RPMI7951 (cell line): ENCODE measurements at places on chromosomes 4 and X. TPM values are rescaled to one million over a fixed set of nuclear protein-coding genes. Genes with fewer than 3 reads are reported as not detected.

DNA sequence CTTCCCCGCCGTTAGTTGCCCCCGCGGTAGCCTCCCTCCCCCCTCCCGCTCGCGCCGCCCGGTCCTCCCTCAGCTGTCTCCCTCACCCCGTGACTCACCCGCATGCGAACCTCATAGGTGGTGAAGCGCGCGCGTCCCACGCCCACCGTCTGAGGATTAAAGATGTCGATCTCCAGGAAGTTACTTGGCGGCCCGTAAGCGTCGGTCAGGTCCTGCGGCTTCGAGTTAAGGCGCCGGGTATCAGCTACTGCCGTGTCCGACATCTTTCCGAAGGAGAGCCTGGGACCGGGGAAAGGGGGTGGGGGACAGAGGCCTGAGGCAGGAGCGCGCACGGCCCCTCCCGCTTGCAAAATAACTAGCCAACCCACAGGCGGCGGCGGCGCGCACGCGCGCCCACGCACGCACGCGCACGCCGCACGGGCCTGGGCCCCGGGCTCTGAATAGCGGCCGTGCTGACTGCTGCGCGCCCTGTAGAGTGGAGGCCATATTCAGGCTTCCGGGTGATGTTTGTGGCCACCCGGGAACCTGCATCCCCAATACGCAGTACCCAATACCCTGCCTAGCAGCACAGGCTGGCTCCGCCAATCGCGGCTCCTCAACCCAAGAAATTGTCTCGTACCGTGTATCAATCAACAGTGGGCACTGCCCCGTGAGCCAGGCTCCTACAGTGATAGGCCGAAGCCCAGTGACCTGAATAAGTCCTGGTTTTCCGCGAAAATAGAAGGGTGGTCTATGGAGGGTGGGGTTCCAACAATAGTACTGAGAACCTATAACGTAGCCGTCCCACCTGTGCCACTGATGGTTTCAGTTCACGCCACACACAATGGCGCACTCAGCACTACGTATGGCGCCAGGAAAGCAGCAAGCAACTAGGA is at the start of gene SNX12:
SNX12 (minus strand) TSS at position 291 of the 875 bp plus-strand sequence; CDS start at position 263, 28 bp downstream.
- peak; percentile 97 for DNase-seq

- no peak for DNase-seq
Observed at GRCh38 chrX:107673431-107673830, 45.1 kb downstream of the PRPS1 start.

DNA sequence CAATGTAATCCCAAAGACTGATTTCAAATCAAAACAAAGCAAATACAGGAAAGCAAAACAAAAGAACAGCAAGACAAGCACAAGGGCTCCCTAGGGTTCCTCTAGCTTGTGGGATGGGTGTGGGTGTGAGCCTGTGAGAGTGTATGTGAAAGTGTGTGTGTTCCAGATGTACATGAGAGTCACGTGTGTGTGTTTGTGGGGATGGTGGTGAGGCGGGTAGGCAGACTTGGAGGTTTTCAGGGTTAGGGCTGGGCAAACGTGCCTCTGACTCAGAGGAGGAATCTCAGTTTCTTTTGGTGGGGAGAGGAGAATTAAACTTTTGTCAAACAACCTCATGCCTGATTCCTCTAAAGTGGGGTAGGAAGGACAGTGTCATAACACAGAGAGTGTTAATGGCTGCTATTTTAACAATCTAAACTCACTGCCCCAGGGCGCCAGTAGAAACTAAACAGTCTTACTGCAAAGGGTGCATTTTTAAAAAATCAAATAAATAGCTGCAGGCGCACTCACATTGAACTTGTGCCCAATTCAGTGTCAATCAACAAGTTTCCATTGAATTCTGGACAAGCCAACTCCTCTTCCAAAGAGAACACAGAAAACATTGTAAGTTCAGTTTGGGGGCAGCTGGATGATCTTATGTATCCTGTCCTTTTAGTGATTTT is 51.8 kb downstream of the CHRDL1 start:
- DNase-seq: peak; percentile 66

- DNase-seq: peak; percentile 2
Observed at GRCh38 chr4:21013501-21013900, 313.2 kb downstream of the PACRGL start.

The PRR32 gene
- not detected in 2 replicates for total RNA-seq

- no peak for DNase-seq
Observed at GRCh38 chrX:107602694-107603239, 25.5 kb upstream of the PRPS1 start.

DNA sequence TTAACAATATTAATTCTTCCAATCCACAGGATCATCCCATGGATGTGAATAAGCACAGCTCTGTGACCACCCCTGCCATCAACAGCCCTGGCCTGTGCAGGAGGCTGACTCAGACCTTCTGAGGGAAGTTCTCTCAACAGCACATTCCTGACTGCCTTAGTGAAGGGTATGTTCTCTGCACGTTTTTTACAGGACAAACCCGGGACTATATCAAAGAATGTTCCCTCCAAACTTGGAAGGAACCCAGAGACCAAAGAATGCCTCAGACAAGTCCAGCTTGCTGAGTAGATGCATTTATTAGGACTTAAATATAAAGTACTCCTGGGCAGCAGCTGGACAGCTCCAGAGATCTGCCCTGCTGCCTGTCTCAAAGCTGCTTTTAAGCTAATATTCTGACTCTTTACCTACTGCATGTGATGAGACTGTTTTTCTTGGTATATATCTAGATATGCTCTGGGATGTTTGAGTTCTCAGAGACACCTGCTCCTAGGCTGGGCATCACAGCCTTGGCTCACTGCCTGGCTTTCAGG is 1127.8 kb upstream of the PRKX start:
- DNase-seq: no peak
